ENCODE measurements at places on chromosomes 1 and 21. TPM values are rescaled to one million over a fixed set of nuclear protein-coding genes. Genes with fewer than 3 reads are reported as not detected.

DNA sequence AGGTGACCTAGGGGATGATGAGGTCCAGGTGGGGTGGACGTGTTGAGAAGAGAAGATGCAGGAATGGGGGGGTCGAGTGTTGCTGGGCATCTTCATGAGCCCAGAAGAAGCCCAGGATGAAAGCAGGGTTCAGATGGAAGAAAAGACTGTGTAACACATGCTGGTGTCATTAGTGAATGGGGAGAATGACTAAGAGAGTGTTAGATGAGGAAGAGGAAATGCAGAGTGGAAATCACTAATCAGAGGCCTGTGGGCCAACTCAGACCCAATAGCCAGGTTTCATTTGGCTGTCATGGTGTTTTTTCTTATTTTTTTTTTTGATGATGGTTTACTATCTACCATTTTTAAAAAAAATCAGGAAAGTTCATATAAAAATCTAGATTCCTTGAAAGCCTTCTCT, 180.8 kb upstream of the CAMK1G start:
- H3K27ac ChIP-seq, result no peak overlapping the region
- no peaks in the 10 kb centered on the region for H3K36me3 ChIP-seq
- H3K27me3 ChIP-seq, result no peaks in the 10 kb centered on the region
- no peaks in the 10 kb centered on the region for H3K4me1 ChIP-seq
- H3K4me3 ChIP-seq, result no peak overlapping the region
- DNase-seq, result no peak

The PTCH2 gene
- 0.90 TPM for total RNA-seq

DNA sequence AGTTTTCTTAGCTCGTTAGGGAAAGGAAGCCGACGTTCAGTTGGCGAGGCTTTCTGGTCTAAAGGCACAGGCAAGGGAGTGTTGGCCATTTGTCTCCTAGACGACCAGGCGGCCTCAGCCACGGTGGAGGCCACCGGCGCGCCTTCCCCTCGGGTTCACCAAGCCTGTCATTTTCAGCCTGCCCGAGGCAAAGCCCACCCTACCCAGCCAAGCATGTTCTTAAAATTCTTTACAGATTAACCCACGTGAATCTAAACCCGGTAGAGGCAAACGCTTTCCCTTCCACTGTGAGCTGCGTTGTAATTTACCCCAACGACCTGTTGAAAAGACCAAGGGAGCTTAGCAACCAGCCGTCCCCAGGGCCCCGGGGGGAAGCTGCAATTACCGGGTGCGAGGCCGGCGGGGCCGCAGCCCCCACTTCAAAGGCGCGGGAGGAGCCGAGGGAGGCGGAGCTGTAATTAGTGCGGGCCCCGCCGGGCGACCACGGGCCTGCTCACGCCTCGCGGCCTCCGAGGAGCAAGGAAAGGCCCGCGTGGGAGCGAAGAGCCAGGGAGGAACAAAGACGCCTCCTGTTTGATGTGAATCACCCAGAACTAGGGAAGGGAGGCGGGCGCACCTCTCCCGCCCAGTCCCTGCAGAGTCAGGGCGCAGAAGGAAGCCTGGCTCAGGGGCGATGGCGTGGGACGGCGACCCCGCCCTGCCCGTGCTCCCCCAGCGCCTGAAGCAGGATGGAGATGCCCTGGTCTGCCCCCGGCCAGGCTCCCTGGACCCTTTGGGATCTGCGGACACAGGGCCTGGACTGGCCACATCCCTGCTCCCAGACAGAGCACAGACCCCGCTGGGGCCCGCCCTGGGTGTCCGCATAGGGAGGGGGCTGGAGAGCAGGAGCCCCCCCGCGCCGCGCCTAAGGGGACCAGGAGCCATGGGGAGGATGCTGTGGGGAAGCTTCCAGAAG, 12.1 kb upstream of the TSPEAR start:
- peaks cover 37% of the 10 kb centered on the region for H3K27me3 ChIP-seq
- H3K4me1 ChIP-seq, result peaks cover 12% of the 10 kb centered on the region
- no peak for DNase-seq

DNA sequence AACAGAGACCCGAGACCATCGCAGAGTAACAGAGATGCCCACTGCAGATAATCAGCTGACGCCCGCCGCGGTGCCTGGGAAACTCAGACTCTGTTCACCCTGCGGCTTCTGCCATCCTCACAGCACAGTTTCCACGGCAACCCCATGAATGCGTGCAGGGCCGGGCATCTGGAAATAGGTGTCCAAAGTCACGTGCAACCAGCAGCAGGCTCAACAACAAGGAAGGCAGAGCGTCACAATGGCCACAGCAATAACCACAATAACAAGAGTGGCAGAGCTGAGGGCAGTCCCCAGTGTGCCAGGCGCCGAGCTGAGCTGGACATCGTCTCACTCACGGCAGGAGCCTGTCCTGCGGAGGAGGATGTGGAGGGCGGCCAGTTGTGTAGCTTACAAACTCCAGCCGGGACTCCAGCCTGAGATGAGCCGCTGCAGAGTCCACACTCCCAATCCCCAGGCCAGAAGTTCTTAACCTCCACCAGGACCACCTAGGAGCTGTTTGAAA, 102.0 kb downstream of the CRYAA start:
- peaks cover 16% of the 10 kb centered on the region for H3K4me1 ChIP-seq
- no peak overlapping the region for H3K4me3 ChIP-seq
- H3K36me3 ChIP-seq, result no peaks in the 10 kb centered on the region
- no peak overlapping the region for H3K27ac ChIP-seq
- H3K27me3 ChIP-seq, result no peaks in the 10 kb centered on the region
- DNase-seq, result no peak

- DNase-seq, result no peak
- no peaks in the 10 kb centered on the region for H3K4me1 ChIP-seq
- no peak overlapping the region for H3K27ac ChIP-seq
- no peak overlapping the region for H3K4me3 ChIP-seq
- no peaks in the 10 kb centered on the region for H3K27me3 ChIP-seq
- H3K36me3 ChIP-seq, result no peaks in the 10 kb centered on the region
Measured at GRCh38 chr21:45794027-45794426, 150.5 kb downstream of the PCBP3 start.

All from B cell (primary cell).